Astrocyte (in vitro differentiated cells and primary cell): ENCODE measurements at places on chromosomes 2 and 18. TPM values are rescaled to one million over a fixed set of nuclear protein-coding genes. Genes with fewer than 3 reads are reported as not detected.
A peak's percentile ranks its signal among the peaks of the same experiment; 100 is the strongest.

DNA sequence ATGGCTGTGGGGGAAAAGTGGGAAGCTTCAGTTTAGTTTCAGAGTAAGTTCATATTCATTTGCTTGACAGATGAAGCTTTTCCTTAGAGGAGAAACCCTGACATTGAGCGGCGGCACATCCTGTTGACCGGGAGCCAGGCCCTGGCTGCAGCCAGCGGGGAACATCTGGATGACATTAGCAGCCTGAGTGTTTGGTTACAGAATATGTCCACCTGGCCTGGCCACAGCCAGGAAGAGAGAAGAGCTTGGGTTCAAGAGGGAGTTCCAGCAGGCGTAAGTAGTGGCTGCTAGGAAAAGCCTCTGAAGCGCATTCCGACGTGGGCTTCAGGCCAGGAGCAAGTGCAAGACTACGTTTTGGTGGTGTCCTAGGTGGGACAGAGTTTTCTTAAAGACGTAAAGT is 144.9 kb upstream of the MYCN start:
- no peak for DNase-seq

GRCh38 chr2:68776124-68776523 is 41.5 kb downstream of the ARHGAP25 start:
- no peak for DNase-seq

GRCh38 chr2:160334028-160334741 is 134.1 kb upstream of the ITGB6 start:
- peak; percentile 62 for DNase-seq

Gene RAB6C
- 0.09 and 0.14 TPM in 2 replicates for total RNA-seq
